ENCODE measurements at places on chromosomes 2 and 18.

GRCh38 chr2:85887566-85888019, 1.2 kb downstream of the ST3GAL5 start:
- peak; percentile 76 for DNase-seq

- DNase-seq, result no peak
These were observed 653.0 kb downstream of the RNF144A start for GRCh38 chr2:7570247-7570646.

- DNase-seq, result no peak
These were observed 41.6 kb downstream of the MEMO1 start for GRCh38 chr2:31969178-31969577.

GRCh38 chr18:58139459-58140386, 95.7 kb downstream of the NEDD4L start:
- no peak for DNase-seq

DNA sequence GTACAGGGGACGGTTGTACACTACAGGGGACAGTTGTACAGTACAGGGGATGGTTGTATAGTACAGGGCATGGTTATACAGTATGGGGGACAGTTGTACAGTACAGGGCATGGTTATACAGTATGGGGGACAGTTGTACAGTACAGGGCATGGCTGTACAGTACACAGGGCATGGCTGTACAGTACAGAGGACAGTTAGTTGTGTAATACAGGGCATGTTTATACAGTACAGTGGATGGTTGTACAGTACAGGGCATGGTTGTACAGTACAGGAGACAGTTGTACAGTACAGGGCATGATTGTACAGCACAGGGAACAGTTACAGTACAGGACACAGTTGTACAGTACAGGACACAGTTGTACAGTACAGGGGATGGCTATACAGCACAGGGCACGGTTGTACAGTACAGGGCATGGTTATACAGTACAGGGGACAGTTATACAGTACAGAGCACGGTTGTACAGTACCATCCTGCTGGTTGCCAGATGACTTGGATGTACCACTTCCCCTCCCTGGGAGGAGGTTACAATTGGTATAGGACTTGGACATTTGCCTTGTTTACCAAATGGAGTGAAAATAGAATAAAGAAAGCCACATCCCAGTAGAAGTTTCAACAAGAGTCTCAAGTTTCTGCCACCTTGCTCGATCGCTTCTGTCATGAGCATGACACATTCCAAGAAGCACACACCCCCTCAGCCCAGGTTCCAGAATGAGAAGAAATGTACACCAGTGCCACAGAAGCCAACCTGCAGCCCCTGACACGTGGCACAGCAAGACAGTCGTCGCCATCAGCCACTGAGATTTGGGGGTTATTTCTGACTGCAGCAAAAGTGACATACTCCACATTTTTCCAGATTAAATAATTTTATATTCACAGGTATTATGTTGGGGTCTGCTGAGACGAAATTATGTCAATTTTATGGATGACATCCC, 16.0 kb downstream of the CYRIA start:
- DNase-seq, result no peak

- DNase-seq, result no peak
These were observed 251.4 kb upstream of the UBE2E3 start for GRCh38 chr2:180728928-180729559.

- no peak for DNase-seq
These were observed 202.4 kb downstream of the ARL6IP6 start for GRCh38 chr2:152920846-152921245.

DNA sequence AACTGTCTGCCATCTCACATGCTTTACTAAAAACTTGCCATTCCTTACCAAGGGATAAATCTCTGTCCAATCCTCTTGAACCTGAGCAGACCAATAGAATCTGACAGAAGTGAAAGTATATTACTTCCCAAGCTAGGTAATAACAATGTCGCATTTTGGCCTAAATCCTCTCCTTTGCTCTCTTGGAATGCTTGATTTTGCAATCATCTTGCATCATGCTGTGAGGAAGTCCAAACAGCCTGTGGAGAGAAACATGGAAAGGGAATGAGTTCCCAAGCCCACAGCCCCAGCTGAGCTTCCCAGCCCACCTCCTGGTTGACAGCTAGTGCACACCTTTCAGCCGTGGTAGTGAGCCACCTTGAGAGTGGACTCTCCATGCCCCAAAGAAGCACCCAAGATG, 540.6 kb downstream of the STK39 start:
- DNase-seq, result no peak

GRCh38 chr2:239181903-239182581, 218.8 kb downstream of the HDAC4 start:
- DNase-seq, result no peak

- peak; percentile 41 for DNase-seq
These were observed 131.9 kb upstream of the NT5C1B start for GRCh38 chr2:18721038-18721922.

- DNase-seq, result no peak
These were observed 651 bp upstream of the TXNL1 start for GRCh38 chr18:56639104-56639381.

GRCh38 chr18:72419914-72420313, 124.2 kb downstream of the CBLN2 start:
- DNase-seq, result no peak

GRCh38 chr18:54787616-54788015, 40.7 kb upstream of the RAB27B start:
- peak; percentile 20 for DNase-seq

DNA sequence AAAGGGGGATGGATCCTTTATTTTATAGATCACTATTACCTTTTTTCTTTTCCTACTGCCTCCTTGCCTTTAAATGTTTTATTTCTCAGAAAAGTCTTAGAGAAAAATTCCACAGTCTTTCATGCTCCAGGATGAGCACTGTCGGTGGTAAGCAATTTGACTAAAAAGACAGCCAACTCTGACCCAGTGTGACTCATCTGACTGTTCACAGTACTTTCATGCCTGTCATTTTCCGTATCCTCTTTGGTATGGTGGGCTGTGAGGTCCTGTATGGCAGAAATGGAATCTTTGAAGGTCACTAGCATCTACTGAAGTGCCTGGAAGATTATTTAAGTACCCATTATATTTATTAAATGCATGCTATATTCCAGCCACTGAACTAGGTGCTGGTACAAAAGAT, 2.1 kb upstream of the RFTN2 start:
- DNase-seq, result peak; percentile 7

GRCh38 chr2:49278561-49278960, 124.2 kb upstream of the FSHR start:
- no peak for DNase-seq

DNA sequence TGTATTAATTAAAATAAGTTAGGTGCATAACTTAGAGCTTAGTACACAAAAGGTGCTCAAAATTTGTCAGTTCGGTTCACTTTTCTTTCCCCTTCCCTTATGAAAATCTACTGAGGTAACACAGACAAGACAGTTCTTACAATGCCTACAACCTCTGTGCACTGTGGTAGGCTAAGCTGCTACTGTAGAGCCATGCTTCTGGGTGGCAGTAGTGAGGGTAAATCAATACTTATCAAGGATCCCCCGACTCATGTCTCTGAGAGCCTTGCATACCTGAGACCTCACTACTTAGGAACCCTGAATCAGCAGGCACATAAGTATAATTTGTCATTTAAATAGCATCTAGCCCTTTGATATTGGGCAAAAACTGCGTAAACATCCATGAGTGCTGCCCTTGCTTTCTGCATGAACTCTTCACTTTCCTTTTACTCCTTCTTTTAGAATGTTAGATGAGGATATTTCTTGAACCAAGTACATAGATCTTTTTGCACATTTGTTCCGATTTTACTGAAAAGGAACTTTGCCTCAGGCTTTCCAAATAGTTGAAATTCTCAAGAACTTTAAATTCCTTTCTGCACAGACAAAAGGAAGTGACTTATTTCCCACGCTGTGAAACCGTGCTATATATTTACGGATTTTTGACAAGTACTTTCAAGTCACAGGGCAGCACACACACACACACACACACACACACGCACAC, 234.4 kb downstream of the TRIB2 start:
- no peak for DNase-seq

DNA sequence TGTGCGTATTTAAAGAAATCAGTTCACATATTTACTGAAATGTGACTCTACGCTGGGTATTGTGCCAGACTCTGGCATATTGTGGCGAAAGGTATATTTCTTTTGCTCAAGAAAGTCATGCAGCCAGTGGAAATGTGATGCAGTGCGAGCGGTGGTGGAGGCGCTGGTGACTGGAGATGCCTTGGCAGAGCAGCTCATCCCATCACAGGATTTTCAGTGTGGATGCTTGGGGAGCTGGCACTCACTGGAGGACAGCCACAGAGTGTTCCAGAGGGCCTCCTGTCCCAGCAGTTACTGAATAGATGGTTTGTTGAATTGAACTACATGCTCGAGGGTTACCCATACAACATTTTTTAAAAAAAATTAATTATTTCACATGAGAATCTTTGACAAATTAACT, 117.6 kb downstream of the ZNF407 start:
- DNase-seq, result no peak

- DNase-seq, result no peak
These were observed 158.0 kb upstream of the SPHKAP start for GRCh38 chr2:228339525-228339924.

DNA sequence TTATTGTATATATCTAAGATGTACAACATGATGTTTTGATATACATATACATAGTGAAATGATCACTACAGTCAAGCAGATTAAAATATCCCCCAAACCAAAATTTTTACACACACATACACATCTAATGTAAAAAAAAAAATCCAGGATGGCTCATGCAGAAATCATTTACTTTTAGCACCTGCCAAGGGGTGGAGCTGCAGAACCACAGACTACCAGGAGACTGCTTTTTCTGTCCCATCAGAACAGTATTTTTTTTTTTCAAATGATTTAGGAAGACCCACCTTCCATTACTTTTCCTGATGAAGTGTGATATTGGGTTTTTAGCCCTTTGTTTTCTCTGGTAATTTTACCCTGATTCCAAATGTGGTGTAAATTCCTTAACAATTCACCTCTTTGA, 61.9 kb downstream of the AQP4 start:
- no peak for DNase-seq

GRCh38 chr2:174984561-174984960, 20.6 kb downstream of the CHN1 start:
- DNase-seq, result no peak

DNA sequence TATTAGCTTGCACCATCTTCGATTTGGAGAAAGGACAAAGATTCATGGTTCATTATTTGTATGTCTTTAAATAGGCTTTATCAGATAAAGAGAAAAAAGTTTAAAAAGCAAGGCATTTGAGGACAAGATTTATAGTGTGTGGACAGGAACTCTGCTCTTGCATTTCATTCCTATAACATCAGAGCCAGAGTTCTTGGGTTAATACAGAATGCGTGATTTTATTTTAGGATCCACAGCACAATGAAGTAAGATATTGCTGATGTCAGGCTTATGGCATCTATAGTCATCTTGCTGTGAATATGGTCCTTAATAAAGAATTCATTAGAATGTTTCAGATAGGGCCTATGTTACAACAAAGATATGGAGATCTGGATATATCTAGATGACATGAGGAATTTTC, 19.7 kb downstream of the RASGRP3 start:
- DNase-seq, result no peak

DNA sequence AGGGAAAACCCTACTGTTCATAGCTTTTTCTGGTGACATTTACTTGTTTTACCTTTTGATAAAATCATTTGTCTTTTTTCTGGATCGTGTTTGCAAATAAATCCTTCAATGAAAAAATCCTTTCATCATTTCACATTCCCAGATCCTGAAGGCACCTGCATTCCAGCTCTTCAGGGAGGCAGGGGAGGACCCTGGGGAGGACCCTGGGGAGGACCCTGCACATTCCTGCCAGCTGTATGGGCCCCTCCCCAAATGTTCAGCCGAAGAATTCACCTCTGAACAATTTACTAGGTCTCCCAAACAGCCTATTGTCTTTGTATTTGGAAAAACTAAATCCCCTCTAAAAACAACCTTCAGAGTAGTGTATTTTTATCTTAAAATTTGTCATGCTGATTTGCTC, 558.4 kb upstream of the ID2 start:
- DNase-seq, result no peak

DNA sequence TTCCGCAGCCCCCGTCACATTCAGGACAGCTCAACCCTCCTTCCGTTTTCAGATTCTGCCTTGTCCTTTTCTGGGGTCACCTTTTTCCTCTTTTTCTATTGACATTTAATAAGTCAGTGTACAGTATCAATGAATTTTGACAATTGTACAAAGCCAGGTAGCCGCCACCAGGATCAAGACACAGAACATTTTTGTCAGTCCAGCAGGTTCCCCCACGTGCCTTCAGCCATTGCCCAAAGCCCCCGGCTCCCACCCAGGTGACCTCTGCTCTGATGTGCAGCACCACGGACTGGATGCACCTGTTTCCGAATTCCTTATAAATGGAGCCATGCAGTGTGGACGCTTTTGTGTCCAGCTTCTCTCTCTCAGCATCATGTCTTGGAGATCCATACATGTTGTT, 30.0 kb downstream of the CROCC2 start:
- no peak for DNase-seq

GRCh38 chr2:48195169-48195568, 288.9 kb upstream of the FBXO11 start:
- DNase-seq, result no peak

GRCh38 chr2:99971326-99971900, 171.0 kb downstream of the AFF3 start:
- DNase-seq, result peak; percentile 32

DNA sequence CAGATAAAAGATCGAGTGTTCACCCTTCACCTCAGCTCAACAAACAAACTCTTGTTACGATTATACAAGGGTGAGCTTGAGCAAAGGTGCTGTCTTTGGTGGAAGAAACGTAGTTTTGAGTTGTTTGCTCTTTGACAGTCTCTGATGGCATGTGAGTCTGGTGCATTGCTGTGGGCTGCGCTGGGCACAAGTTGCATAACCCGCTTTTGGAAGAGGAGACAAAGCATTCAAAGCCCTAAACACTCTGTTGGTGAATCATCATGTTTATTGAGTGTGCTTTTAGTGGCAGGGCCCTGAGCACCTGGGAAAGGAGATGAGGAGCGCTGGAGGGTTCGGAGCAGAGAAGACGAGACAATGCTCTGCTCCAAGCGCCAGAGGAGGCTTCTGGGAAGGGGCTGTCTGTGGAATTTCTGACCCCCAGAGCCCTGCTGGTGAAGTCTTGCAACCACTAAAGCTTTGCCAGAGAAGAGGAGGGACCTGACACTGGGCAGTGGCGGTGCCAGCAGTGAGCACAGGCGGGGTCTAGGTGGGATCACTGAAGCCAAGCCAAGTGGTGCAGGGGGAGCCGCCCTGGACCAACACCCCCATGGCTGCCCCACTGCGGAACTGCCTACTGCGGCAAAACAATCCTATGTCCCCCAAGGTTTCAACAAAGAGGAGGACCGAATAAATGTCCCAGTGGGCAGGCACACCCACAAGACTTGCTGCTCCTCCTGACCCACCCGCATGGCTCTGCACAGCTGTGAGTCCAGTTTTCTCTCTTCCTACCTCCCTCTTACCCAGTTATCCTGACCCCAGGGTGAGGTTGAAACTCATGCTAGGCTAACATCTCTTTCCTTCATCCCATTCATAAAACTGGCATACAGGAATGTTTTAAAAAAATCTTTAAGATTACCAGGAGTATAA, 64.0 kb downstream of the TNFRSF11A start:
- DNase-seq, result no peak

Measured in muscle of leg (tissue), 16 donors.